ENCODE measurements at places on chromosomes 16 and 17.

- no peak for DNase-seq
Measured at GRCh38 chr16:76681296-76681695, 404.1 kb downstream of the CNTNAP4 start.

DNA sequence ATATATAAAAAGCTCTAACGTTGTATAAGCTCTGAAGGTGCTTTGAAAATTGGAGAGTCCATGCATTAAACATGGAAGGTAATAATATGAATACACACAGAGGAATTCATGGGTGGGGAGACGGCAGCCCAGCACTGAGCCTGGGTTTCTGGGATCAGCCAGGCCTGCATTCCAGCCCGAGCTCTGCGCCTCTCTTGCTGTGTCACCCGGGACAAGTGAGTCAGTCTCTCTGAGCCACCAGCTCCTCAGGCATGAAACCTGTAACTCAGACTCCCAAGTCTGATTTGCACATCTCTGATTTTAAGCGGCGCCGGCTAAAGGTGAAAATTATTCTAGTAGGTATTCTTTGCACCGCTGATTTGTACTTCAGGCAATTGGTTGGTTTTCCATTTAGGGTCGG lies 238.8 kb downstream of the MRTFB start:
- DNase-seq: peak; percentile 41

- DNase-seq: peak; percentile 36
Measured at GRCh38 chr17:82213251-82214011, 789 bp upstream of the CCDC57 start.

DNA sequence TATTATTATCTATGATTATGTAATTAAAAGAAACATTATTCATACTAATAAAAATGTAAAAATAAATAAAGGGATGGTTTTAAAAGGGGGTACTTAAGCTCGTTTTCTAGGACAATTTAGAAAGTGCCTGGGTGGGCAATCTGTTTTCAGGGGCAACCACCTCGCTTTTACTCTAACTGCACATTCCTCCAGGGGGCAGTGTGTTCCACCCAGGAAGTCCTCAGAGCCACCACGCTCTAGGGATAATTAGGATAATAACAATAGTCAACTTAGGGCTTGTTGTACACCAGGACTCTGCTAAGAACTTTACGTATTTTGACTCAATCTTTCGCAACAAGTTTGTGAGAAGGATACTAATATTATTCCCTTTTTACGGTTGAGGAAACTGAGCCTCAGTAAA lies 396.7 kb upstream of the MAF start:
- DNase-seq: no peak

GRCh38 chr16:88639231-88640038 lies 1.1 kb downstream of the IL17C start:
- no peak for DNase-seq

DNA sequence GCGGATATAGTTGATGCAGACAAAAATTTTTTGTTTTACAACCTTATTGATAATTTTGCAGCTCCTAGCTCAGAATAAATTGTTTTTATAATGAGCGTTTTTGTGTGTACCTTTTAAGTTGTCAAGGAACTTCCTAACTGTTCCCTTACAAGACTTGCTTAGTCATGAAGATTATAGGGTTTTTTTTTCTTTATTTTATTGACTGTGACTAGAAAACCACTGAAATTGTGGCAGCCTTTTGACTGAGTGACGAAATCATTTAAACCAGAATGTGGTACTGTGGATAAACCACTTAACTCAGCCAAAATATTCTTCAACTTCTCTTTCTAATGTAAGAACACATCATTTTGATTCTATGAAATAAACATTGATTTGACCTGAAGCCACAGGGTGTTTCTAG lies 40.8 kb upstream of the VPS4A start:
- no peak for DNase-seq

GRCh38 chr17:183021-183420 lies 1.6 kb upstream of the DOC2B start:
- DNase-seq: no peak

- DNase-seq: no peak
Measured at GRCh38 chr16:88599092-88599733, 29.0 kb downstream of the ZC3H18 start.

DNA sequence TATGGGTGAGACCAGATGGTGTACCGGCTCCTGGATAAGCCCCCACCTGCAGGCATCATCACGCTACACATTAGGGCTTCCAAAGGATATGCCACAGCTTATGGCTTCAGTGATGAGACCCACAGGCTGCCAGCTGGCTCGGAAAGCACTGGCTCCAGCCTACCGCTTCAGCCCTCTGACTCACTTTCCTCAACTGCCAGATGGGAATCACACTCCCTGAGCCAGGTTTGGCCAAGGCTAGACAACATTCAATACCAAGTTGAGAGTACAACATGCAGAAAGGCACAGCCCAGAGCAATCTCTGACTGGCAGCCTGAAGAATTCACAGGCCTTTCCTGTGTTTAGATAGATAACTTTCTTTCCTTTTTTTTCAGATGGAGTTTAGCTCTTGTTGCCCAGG lies 10.3 kb downstream of the CENPV start:
- no peak for DNase-seq

- no peak for DNase-seq
Measured at GRCh38 chr16:88653596-88654362, 2.9 kb upstream of the CYBA start.

DNA sequence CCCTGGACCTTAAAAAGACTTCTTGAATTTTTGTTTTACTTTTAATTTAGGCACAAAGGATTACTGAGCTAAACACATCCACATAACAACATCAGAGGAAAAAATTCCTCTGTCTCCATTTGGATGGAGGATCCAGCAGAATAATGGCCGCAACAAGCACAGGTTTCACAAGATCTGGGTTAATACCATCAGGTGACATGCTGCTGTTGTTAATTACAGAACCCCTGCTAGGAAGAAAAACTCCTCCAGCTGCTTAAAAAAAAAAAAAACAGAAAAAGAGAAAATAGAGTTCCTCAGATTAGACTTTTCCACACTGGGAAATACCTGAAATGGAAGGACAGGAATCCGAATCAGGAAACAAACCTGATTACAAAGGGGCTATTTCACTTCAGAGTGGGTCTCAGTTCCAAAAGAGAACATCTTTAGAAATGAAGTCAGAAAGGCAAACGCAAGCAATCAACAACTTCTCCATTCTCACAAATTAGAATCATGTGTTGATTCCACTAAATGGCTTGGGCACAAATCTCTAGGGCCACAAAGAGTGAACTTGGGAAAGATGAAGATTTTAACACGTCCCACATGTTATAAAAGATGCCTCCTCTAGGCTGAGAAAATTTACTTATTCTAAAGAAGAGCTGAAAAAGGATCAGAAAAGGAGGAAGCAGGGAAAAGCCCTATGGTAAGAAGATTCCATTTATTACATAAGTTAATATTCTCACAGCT lies 44.0 kb downstream of the SPOP start:
- no peak for DNase-seq

GRCh38 chr17:60333628-60334031 lies 58.3 kb downstream of the USP32 start:
- no peak for DNase-seq

GRCh38 chr17:39738568-39738901 lies 797 bp downstream of the GRB7 start:
- DNase-seq: no peak

GRCh38 chr16:14499110-14499509 lies 130.9 kb downstream of the PARN start:
- DNase-seq: no peak

GRCh38 chr16:84524346-84524920 lies 20.0 kb upstream of the MEAK7 start:
- no peak for DNase-seq

DNA sequence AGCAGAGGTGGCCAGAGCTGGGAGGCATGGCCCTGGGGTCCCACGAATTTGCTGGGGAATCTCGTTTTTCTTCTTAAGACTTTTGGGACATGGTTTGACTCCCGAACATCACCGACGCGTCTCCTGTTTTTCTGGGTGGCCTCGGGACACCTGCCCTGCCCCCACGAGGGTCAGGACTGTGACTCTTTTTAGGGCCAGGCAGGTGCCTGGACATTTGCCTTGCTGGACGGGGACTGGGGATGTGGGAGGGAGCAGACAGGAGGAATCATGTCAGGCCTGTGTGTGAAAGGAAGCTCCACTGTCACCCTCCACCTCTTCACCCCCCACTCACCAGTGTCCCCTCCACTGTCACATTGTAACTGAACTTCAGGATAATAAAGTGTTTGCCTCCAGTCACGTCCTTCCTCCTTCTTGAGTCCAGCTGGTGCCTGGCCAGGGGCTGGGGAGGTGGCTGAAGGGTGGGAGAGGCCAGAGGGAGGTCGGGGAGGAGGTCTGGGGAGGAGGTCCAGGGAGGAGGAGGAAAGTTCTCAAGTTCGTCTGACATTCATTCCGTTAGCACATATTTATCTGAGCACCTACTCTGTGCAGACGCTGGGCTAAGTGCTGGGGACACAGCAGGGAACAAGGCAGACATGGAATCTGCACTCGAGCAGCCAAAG lies 2.3 kb downstream of the CSF3 start:
- no peak for DNase-seq

DNA sequence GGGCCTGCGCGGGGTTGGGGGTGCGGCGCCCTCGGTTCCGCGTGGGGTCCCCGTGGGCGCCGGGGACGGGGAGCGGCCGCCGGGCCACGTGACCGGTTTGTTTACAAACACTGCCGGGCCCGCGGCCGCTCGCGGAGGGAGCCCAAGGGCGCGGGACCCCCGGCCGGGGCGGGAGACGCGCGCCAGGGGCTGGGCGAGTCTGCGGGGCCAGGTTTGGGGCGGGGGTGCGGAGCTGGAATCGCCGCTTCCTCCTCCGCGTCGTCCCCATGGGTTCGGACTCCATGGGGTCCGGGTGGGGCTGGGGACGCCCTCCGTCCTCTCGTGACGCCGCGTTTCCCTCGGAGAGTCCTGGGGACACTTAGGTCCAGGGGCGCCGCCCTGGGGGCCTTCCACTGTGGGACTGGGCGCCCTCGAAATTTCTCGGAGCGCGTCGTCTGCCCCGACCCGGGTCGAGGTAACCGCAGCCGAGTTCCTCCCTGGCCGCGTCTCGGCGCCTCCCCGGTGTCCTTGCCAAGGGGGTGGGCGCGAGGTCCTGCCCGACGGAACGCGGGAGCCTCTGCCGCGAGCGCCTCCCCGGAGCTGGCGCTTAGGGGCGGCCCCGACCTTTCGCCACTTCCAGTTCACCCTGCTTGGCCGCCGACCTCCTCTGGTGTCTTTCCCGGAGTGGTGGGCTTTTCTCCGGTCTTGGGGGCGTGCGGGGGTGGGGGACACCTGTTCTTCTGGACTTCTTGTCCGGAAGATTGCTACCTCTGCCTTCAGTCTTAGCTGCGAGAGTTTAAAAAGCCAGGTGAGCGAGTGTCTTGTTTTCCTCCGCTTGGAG lies 684 bp downstream of the YPEL2 start:
- no peak for DNase-seq

DNA sequence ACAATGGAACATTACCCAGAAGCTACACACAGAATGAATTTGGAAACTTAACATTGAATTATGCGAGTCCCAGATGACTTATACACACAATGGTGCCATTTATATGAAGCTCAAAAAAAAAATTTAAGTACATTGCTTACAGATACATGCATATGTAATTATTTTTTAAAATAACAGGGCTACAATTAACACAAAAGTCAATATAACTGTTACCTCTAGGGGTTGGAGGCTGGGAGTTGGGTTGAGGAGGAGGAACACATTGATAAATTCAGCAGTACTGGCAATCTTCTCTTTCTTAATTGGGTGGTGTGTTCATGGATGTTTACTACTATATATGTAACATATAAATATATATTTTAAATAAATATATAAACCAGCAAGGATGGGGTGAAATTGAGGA lies 1.1 kb downstream of the ZNF23 start:
- DNase-seq: no peak

DNA sequence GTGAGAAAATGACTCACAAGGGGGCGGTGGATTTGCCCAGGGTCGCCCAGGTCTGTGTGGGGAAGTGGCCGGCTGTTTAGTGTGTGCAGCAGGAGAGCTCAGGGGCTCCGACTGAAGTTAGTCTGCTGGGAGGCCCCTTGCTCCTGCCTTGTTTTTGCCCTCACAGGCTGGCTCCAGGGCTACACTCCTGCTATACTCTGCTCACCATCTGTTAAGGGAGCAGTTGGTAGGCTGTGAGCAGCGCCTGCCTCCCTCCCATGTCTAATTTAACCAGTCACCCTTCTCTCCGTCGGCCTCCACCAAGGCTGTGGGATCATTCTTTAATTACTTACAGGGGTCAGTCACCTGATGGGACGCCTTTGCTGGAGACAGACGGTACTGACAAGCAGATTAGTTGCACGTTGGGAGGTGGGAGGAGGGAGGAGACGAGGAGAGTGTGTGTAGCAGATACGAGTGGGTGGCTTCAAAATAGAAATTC lies 35.5 kb downstream of the KSR1 start:
- no peak for DNase-seq

DNA sequence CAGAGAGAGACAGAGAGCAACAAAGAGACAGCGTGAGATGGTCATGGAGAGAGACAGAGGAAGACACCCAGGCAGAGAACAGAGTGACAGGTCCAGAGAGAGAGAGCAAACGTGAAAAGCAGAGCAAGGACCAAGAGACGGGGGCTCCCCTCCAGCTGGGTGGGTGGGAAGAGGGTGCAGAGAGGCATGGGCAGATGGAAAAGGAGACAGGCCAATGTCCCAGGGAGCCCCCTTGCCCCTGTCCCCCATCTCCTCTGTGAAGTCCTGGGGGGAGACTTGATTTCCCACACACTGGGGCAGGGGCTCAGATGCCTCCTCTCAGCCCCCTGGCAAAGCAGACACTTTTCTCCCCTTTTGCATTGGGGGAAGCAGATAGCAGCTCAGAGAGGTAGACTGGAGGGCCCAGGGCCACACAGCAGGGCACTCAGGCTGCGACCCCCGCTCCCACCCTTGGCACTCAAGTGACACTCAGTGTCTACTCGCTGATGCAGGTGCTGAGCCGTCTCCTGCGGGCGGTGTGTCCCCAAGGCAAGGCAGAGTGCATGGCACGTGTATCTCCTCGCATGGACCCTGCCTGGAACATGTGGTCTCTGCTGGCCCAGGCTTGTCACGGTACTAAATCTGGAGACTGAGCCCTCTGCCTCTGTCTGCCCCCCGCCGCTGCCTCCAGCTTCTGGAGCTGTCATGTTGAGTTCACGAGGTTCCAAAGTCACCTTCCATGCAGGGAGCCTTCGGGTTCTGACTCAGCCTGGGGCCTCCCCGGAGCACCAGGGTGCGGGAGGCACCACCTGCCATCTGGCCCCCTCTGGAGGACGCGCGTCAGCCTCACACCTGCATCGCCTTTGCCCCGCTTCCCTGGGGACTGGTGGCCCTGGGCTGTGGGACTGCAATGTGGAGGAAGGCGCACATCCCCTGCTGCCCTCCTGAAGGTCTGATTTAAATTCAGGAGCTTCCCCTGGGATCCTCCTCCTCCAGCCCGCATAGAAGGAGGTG lies 215.9 kb upstream of the GSE1 start:
- no peak for DNase-seq

DNA sequence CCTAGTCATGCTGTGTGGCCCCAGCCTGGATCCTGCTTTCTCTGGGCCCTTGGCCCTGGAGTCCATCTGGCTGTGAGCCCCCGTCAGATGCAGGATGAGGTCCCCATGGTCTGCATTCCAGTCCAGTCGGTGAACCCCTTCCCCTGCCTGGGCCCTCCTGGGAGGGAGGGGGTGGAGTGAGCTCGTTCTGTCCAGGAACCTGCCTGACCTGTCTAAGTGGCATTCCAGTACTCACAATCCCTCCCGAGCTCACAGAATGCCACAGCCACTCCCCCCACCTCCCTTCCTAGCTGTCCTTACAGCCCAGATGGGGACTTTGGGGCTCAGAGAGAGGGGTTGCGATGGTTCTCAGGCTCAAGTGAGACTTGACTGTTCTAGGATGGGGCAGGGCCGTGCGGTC lies 15.5 kb downstream of the SPNS2 start:
- no peak for DNase-seq

Data from non-pigmented ciliary epithelial cell (primary cell).